ENCODE measurements at places on chromosomes 5 and 9.

- no peak for DNase-seq
Measured at GRCh38 chr5:158802941-158803341, 296.8 kb downstream of the EBF1 start.

DNA sequence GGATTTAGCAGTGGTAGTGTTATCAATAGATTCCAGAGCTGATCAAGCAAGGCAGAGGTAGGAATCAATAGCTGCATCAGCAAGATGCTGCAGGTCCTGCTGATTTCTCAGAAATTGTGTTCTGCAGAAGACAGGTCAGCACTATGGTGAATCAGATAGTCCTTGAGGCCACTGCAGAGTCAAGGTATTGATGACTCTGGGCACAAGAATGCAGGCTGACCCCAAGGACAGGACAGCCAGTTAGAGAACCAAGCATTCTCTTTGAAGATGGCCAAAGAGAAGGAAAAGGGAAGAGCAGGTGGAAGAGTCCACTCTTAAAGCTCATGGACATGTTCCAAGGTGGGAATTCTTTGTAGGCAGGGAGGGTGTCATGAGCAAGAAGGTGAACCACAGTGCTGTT lies 28.0 kb downstream of the PRUNE2 start:
- DNase-seq: no peak

DNA sequence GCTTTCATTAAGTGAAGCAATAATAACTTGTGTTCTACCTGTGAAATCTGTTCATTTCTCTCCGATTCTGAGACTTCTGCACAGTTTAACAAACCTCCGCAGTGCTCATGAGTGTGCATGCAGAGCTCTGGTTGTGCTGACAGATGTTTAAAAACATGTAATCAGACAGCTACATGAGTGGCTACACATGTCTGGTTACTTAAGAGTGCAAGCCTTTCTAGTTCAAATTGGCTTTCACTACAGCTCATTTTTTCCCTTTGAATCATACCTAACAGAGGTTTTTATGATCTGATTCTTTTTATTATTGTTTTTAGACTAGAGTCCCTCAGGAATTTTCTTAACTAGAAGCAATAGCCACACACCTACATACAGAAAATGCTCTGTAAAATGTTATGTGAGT lies 310.2 kb downstream of the ARRDC3 start:
- no peak for DNase-seq

DNA sequence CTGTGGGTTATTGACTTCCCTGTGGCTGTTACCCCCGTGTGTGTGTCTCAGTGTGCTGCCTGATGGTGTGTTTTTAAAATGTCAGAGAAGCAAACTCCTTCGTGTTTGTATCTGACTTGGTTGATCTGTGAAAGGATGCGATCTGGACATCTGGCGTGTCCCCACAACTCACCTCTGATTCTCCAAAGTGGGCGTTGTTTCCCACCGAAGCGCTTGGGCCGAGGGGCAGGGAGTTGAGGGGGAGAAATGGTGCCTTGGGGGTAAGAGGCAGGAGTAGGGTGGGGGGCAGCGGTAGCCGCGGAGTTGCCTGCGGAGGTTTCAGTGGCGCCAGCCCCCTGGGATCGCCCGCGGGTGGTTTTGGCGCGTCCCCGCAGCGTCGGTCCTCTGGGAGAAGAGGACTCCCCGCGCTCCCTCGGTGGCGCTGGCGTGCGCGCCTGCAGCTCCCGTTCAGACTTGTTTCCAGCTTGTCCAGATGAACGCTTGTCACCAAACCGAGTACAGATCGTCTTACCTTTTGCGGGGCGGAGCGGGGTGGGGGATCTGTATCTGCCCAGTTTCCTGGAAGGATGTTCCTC lies 1.1 kb downstream of the MAST4 start:
- no peak for DNase-seq

DNA sequence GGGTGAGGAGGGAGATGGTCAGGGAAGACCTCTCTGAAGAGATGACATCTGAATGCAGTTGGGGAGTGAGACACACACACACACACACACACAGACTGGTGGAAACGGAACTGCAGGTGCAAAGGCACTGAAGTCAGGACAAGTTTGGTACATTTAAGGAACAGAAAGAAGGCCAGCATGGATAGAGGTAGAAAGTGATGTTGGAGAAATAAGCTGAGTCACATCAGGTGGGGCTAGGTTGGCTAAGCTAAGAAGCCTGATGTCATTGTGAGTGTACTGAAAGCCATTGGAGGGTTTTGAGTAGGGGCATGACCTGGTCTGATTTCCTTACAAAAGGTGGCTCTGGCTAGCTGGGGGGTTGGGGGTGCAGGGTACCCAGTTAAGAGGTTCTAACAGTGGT lies 3.1 kb downstream of the BSPRY start:
- no peak for DNase-seq

- DNase-seq: no peak
Measured at GRCh38 chr5:10854506-10855277, 93.7 kb upstream of the DAP start.

- no peak for DNase-seq
Measured at GRCh38 chr5:89421035-89421434, 538.1 kb upstream of the MEF2C start.

- no peak for DNase-seq
Measured at GRCh38 chr9:82490019-82490499, 501.5 kb downstream of the SPATA31D1 start.

- DNase-seq: no peak
Measured at GRCh38 chr9:121972501-121972981, 120.6 kb downstream of the TTLL11 start.

- no peak for DNase-seq
Measured at GRCh38 chr9:123434619-123435240, 78.7 kb downstream of the CRB2 start.

- no peak for DNase-seq
Measured at GRCh38 chr5:9128136-9128535, 417.7 kb downstream of the SEMA5A start.

GRCh38 chr9:94017939-94018531 lies 62.9 kb upstream of the BARX1 start:
- no peak for DNase-seq

DNA sequence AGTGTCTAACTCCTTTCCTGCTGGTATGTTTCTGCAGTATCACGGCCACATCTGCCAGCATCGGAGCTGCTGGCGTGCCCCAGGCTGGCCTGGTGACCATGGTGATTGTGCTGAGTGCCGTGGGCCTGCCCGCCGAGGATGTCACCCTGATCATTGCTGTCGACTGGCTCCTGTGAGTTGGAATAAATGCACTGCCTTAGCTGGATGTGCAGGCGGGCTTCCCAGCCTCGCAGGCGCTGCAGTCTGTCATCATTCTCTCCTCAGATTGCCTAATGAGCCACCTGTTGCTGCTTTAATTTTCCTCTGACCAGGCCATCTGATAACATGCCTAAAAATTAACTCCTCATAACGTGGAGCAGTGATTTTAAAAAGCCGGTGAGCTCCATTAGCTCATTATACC lies 79.1 kb upstream of the PLPP6 start:
- no peak for DNase-seq

GRCh38 chr5:9381464-9381863 lies 164.4 kb downstream of the SEMA5A start:
- no peak for DNase-seq

- DNase-seq: no peak
Measured at GRCh38 chr9:125532412-125532811, 174.6 kb downstream of the MAPKAP1 start.

DNA sequence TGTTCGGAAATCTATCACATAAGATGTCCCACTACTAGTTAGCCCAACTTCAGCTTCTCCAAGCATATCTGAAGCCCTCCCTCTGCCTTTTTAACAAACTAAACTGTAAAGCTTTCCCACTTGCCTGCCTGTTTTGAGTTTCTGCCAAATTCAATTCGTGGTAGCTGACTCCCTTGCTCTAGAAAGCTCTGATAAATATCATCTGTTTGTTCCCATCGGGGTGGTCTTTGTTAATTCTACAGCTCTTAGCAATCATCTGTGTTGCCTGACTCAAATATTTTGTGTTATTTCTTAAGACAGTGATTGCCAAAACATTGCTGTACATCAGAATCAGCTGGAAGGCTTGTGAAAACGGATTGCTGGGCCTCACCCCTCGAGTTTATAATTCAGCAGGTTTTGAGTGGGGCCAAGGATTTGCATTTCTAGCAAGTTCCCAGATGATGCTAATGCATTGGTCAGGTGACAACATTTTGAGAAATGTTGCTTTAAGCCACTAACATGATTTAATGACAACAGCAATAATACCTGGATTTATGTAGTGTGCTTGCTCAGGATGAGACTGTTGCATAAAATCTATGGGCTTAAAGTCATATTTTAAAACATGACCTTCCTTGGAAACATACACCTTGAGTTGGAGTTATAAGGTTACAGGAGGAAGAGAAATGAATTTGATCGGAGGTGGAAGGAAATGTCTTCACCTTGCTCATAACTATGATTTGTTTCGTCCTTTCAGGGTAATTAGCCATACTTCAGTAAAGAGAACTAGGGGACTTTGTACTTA lies 631.9 kb downstream of the PSAT1 start:
- DNase-seq: no peak

DNA sequence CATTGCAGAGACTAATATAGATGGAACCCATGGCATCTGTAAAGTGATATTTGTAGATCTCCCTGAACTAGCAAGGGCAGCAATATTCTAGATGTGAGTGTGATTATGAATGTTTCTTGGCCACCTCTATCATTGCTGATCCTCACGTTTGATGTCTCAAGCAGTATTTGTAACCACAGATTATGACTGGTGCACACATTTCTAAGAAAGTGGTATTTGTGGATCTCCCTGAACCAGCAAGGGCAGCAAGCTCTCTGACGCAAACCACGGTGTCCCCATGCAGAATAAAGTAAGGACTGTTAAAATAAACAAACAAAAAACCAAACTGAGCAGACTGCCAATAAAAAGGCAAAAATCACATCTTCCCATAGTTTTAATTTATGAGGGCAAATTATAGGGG lies 301.3 kb downstream of the CSNK1G3 start:
- no peak for DNase-seq

DNA sequence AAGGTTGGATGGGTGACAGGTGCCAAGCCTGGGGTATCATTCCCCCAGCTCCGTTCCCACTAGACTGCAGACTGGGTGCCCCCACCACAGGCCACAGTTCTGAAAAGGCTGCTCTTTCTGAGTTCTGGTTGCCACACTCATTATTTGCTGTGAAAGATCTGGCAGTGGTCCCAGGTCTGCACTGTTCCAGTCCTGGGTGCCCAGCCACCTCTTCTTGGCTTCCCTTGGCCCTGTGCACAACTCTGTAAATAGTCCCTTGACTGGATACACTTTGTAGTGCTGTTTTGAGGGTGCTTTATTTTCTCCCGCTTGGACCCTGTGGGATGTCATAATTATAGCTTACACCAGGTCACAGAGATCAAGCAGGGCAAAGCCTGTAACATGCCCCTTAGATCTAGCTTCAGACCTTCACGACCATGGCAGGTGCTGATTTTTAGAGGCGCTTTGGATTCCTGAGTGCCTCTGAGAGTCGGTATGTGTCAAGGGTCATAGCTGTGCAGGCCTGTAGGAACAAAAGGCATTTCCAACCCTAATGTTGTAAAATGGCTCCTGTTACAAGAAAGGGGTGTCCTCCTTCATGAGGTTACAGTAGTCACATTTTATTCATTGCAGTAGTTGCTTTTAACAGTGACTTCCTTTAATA lies 344.9 kb downstream of the ICE1 start:
- DNase-seq: no peak

- peak; percentile 34 for DNase-seq
Measured at GRCh38 chr9:75185585-75186170, 97.4 kb downstream of the OSTF1 start.

- no peak for DNase-seq
Measured at GRCh38 chr9:112624711-112625707, 92.9 kb downstream of the INIP start.

DNA sequence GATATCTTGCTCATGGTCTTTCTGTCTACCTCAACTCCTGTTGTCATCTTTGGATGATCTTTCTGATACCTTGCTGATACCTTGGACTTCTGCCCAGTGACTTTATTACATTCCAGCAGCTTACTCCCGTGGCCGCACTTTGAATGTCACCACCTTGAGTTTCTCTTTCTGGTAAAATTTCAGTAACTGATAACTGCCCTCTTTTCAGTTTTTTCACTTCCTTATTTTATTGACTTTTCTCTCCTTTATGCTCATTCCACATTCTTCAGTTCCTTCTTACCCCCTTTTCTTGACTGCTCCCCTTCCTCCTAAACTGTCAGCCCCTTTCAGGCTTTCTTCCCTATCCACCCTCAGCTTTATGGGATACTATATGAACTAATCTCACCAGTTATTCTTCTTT lies 7.0 kb upstream of the FBXO4 start:
- no peak for DNase-seq

- no peak for DNase-seq
Measured at GRCh38 chr5:61621202-61621650, 289.2 kb downstream of the ZSWIM6 start.

DNA sequence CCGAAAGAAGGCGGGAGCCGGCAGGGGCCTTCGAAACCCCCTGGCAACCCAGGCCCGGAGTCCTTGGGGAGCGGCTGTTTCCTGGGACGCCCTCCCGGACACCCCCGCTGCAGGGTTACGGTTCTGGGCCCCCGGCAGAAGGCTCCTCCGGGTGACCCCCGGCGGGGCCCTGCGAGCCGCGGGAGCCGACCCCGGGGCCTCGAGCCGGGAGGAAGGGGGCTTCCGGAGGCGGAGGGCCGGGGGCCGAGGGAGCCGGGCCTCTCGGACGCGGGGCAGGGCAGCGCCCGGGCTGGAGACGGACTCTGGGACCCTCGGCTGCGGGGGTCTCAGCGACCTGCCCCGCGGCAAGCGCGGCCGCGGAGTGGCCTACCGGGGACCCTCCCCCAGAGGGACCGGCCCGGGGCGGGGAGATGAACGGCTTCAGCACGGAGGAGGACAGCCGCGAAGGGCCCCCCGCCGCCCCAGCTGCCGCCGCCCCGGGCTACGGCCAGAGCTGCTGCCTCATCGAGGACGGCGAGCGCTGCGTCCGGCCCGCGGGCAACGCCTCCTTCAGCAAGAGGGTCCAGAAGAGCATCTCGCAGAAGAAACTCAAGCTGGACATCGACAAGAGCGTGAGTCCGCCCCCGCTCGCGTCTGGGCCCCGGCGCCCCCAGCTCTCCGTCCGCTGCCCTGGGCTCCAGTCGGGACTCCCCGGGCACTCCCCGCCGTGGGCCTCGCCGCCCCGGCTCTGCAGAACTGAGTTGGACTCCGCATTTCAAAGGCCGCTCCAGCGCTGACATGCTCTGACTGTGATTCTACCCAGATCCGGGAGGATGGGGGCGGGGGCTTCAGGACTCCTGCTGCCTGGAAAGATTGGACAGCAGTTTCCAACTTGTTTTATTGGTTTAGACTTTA lies 645 bp downstream of the SAP30L start:
- DNase-seq: no peak
